ENCODE measurements at places on chromosomes 1 and 21.

- H3K36me3 ChIP-seq, result no peaks in the 10 kb centered on the region
- no peaks in the 10 kb centered on the region for H3K4me1 ChIP-seq
These were observed 636 bp downstream of the VAMP4 start for GRCh38 chr1:171740987-171741871.

DNA sequence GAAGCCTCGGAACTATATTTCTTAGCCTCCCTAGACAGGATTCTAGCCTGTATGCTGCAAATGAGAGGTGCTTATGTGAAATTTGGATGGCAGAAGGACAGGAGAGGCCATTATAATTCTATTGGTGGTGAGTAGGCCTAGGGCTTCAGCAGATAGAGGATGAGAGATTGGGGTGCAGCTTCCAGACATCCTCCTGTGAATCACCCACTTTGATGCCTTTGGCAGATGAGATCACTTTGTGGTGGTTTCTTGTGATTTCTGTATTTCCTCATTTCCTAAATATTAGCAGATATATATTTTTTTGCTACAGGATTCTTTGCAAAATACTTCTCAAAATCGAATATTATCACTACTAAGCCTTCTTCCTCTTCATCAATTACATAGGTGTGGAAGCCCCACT lies 37.3 kb downstream of the MFSD2A start:
- DNase-seq, result no peak
- H3K4me1 ChIP-seq, result 0 out of 2 replicates have a peak, but pooled peaks cover 2% of the 10 kb centered on the region
- no peaks in the 10 kb centered on the region for H3K27me3 ChIP-seq
- no peak overlapping the region for H3K27ac ChIP-seq

- H3K27ac ChIP-seq, result no peak overlapping the region
- no peaks in the 10 kb centered on the region for H3K4me1 ChIP-seq
- no peaks in the 10 kb centered on the region for H3K36me3 ChIP-seq
These were observed 60.6 kb upstream of the LRRC8B start for GRCh38 chr1:89464008-89464407.

- no peaks in the 10 kb centered on the region for H3K4me1 ChIP-seq
- H3K27ac ChIP-seq, result no peak overlapping the region
- DNase-seq, result no peak
- H3K36me3 ChIP-seq, result no peaks in the 10 kb centered on the region
- no peak overlapping the region for H3K4me3 ChIP-seq
These were observed 1863.5 kb downstream of the MRPL39 start for GRCh38 chr21:23743821-23744220.

DNA sequence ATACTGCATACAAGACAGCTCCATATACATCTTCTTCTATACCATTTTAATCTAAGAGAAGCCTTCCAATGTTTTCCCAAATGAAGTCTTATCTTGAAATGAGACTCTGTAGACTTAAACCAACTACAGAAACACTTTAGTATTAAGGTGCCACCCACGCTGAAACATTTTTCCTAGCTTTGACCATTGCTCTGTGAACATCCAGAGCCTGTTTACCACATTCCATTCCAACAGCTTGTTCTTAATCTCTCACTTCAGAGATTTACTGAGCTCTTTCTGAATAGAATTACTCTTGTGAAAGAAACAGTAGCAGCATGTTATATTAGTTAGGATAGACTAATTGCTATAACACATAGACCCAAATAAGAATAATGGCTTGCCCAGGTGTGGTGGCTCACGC lies 19.6 kb upstream of the POGZ start:
- no peaks in the 10 kb centered on the region for H3K36me3 ChIP-seq
- H3K4me3 ChIP-seq, result no peak overlapping the region
- H3K4me1 ChIP-seq, result no peaks in the 10 kb centered on the region
- no peaks in the 10 kb centered on the region for H3K27me3 ChIP-seq

- no peak overlapping the region for H3K4me3 ChIP-seq
- no peak for DNase-seq
- no peak overlapping the region for H3K27ac ChIP-seq
- H3K4me1 ChIP-seq, result no peaks in the 10 kb centered on the region
These were observed 330.1 kb upstream of the PBX1 start for GRCh38 chr1:164228928-164229327.

- H3K27ac ChIP-seq, result 0 out of 2 replicates have a peak overlapping the region, but pooled peaks have one; percentile 11
- peaks cover 4% of the 10 kb centered on the region for H3K4me1 ChIP-seq
- H3K27me3 ChIP-seq, result no peaks in the 10 kb centered on the region
- no peaks in the 10 kb centered on the region for H3K36me3 ChIP-seq
- no peak overlapping the region for H3K4me3 ChIP-seq
These were observed 75.3 kb upstream of the ARTN start for GRCh38 chr1:43858324-43858723.
